Esophagus muscularis mucosa (tissue), 4 donors: ENCODE measurements at places on chromosomes 3 and 15.

GRCh38 chr3:120174811-120175539, 80.7 kb upstream of the GSK3B start:
- H3K4me3 ChIP-seq, result no peak overlapping the region
- peaks cover 29% of the 10 kb centered on the region for H3K4me1 ChIP-seq
- H3K36me3 ChIP-seq, result no peaks in the 10 kb centered on the region
- H3K27me3 ChIP-seq, result no peaks in the 10 kb centered on the region
- H3K27ac ChIP-seq, result no peak overlapping the region

- no peak overlapping the region for H3K27ac ChIP-seq
- H3K36me3 ChIP-seq, result no peaks in the 10 kb centered on the region
- no peaks in the 10 kb centered on the region for H3K27me3 ChIP-seq
- H3K4me1 ChIP-seq, result no peaks in the 10 kb centered on the region
Observed at GRCh38 chr3:62556121-62556815, 182.9 kb upstream of the FEZF2 start.

DNA sequence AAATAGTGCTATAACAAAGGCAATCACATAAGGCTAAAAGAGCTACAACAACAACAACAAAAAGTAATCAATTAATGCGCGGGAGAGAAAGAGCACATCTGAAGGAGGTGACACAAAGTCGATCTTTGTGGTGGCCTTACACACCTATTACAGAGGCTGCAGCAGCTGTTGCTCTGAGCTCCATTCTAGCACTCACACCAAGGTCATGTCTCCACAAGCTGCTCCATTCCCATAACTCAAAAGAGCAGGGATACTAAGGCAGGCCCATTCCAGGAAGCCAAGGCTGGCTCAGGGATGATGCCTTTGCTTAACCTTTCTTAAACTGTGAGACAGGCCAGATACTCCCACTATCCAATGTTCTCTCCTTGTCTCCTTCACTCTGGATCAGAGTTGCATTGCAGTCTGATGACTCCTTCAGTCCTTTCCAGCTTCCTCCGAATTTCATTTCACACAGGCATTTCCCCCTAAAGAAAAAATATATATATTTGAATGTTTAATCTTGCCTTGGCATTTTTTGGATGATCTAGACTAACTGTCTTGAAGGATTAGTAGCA, 52.7 kb downstream of the SNTN start:
- DNase-seq, result no peak
- no peaks in the 10 kb centered on the region for H3K27me3 ChIP-seq
- H3K27ac ChIP-seq, result no peak overlapping the region
- H3K4me3 ChIP-seq, result no peak overlapping the region

GRCh38 chr3:155079746-155080487, at the start of gene MME:
MME (plus strand) TSS chr3:155080319; CDS start chr3:155084168, 3,849 bp downstream.
- peak within 1 kb of the TSS; percentile 55 for H3K4me3 ChIP-seq

- H3K27ac ChIP-seq, result no peak overlapping the region
- H3K4me3 ChIP-seq, result no peak overlapping the region
- H3K27me3 ChIP-seq, result no peaks in the 10 kb centered on the region
- H3K36me3 ChIP-seq, result no peaks in the 10 kb centered on the region
- H3K4me1 ChIP-seq, result peaks cover 12% of the 10 kb centered on the region
Observed at GRCh38 chr3:197392961-197393360, 94.5 kb upstream of the DLG1 start.
